ENCODE measurements at places on chromosomes 11 and 22.
A peak's percentile ranks its signal among the peaks of the same experiment; 100 is the strongest.

DNA sequence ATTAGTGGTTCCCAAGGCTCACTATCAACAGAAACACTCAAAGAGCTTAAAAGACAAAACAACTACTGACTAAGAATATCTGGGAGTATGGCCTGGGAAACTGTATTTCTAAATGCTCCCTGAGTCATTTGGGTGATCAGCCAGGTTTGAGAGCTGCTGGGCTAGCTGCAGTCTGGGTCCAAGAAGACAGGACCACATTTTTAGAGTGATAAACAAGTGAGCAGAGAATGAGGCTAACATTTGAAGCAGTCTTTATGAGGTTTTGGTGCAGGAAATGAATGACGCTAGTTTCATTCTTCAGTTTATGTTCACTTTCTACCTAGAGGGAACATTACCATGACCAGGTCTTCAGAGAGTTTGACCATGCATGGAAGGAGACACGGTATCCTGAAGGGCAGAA is 97.7 kb downstream of the TEAD1 start:
- DNase-seq: no peak

DNA sequence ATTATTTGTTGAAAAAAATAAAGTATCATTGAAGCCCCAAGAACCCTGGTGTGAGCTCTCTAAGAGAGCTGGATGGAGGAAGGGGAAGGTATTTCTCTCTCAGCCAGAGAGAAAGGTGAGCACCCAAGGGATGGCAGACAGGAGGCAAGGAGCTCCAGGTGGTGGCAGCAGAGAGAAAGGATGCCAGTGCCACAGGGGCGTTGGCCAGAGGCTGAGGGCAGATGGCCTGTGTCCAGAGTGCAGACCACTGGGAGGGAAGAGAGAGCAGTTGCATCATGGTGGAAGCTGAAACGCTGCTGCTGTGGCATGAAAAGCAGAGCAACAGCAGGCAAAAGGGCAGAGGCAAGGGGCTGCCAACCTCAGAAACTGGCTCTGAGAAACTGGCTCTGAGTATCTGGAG is 8.5 kb downstream of the SPON1 start:
- no peak for DNase-seq

GRCh38 chr22:38927033-38927781 is 30.2 kb upstream of the APOBEC3A start:
- DNase-seq: peak; percentile 90

GRCh38 chr11:68325183-68325906 is 13.0 kb downstream of the LRP5 start:
- no peak for DNase-seq

- no peak for DNase-seq
These were observed 12.4 kb upstream of the TMEM123 start for GRCh38 chr11:102464859-102465500.

- DNase-seq: no peak
These were observed 12.4 kb downstream of the SLC25A17 start for GRCh38 chr22:40806711-40807110.

GRCh38 chr22:22348127-22348814 is 103.7 kb downstream of the VPREB1 start:
- DNase-seq: no peak

- peak; percentile 89 for DNase-seq
These were observed 150.7 kb downstream of the ADAMTS15 start for GRCh38 chr11:130599073-130599654.

DNA sequence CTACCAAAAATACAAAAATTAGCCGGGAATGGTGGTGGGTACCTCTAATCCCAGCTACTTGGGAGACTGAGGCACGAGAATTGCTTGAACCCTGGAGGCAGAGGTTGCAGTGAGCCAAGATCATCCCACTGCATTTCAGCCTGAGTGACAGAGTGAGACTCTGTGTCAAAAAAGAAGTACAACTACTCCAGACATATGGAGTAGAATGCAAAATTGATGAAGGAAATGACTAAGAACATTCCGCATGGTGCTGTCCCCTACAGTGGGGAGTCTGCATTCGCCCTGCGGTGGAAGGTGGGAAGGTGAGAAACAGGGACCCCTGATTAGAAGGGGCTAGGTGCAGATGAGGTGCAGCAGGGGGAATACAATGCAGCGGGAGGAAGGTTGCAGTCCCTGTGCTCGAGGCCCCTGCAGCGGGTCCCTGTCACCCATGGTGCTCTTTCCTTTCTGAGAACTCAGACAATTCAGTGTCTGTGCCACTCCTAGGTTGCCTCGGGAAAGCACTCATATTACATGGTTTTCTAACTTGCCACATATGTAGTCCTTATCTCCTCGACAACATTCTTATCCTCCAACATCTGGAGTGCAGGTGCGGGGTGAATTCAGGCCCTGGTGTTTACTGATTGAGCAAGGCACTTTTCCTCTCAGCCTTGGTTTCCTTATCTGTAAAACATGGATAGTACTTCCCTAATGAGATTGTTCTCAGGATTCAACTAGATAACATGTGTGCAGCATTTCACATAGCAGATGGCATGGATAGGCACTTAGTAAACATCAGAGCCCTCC is 5.2 kb downstream of the POLD4 start:
- DNase-seq: no peak

GRCh38 chr22:46731246-46732040 is 6.6 kb downstream of the CERK start:
- no peak for DNase-seq

DNA sequence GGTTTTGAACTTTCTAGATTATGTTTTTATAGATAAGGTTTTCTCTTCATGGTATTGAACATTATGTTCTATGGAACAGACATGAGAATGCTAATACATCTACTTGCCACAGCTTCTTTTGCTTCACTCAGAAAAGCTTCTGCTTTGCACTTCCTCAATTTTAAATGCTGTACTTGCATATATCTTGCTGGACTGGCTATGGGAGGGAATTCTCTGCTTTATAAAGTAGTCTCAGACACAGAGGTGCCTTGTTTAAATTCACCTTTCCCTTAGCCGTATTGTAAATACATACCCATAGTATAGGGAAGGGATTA is 173.9 kb downstream of the DDX10 start:
- no peak for DNase-seq

DNA sequence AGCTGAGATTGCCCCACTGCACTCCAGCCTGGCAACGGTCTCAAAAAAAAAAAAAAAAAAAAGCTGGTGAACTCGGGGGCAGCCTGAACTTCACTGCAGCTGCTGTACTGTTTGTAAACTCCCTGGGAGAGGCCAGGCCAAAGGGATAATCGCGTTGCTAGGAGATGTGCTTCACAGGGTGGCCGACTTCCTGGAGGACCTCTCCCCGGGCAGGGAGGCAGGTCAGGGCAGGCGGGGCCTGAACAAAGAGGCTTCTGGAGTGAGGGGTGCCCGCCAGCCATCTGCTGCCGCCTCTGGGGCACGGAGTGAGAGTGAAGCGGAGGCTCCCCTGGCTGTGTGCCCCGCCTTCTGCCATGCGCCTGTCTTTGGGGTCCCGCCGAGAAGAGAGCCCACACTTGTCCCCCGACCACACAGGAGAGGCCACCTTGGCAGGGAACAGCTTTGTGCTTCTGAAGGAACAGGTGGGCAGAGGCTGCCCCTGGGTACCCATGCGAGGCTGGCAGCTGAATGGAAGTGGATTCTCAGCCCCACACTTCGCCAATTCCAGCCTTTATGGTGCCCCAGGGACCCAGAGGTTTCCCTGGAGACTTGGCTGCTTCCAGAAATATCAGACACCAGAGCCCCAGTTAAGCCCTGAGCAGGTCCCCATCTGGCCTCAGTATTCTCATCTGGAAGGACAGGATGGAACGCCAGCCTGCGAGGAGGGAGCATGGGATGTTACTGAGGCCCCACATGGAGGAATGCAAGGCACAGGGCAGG is 29.6 kb downstream of the TMEM184B start:
- no peak for DNase-seq

DNA sequence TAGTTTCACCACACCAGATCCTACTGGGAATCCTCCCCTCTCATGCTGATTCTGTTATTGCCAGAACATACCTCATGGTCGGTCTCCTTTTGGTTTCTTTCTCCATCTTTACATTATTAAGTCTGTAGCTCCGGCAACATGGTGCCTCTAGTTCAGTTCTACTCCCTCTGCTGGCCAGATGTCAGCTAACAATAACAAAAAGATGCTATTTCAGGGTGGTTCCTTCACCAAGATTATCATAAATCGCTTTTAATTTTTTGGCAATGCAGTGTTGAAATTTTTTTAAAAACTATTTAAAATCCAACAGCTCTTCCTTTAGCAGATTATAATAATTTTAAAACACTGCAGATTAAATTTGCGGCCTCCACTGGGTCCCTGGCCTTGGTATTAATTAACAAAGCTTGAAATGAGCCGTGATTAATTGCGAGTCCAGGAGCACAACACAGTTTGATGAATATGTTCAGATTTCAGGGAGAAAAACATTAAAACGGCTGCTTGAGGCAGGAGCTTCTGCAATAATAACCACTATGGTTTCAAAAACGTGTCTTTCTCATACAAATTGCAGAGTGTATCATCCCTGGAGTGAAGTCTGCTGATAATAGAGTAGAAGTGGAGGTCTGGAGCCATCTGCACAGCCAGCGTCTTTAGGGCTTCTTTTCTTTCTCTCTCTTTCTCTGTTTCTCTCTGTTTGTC is 492.9 kb upstream of the KIRREL3 start:
- DNase-seq: no peak

GRCh38 chr11:46600194-46600960 is 6.6 kb upstream of the AMBRA1 start:
- DNase-seq: no peak

- DNase-seq: no peak
These were observed 69.7 kb upstream of the ZBED5 start for GRCh38 chr11:10927538-10927937.

DNA sequence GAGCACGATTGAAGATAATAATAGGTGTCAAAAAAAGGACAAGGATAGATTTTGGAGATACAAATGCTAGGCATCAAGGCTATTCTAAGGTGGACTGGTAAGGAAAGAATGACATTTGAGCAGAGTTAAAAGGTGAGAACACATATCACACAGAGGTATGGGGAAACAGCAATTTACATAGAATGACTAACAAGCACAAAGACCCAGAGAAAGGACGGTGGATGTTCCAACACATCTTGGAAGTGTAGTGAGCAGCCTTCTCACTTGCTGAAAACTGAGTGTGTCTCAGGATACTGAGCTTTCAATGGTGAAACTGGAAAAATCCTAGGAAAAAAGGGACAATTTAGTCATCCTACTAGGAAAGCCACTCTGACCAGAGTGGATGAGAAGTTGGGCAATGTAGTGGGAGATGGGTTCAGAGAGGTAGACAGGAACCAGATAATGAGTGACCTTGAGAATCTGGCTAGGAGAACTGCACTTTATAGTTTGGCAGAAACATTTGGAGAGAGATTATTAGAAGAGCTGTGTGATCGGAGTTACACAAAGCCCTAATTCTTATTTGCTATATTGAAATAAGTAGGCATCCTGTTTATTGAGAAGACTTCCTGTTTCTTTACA is 706.0 kb downstream of the KCNA4 start:
- DNase-seq: no peak

- no peak for DNase-seq
These were observed at the start of gene ARRB1 for GRCh38 chr11:75351541-75351790. Gene ARRB1 (minus strand): TSS chr11:75351661. CDS start chr11:75351607, 54 bp downstream.

DNA sequence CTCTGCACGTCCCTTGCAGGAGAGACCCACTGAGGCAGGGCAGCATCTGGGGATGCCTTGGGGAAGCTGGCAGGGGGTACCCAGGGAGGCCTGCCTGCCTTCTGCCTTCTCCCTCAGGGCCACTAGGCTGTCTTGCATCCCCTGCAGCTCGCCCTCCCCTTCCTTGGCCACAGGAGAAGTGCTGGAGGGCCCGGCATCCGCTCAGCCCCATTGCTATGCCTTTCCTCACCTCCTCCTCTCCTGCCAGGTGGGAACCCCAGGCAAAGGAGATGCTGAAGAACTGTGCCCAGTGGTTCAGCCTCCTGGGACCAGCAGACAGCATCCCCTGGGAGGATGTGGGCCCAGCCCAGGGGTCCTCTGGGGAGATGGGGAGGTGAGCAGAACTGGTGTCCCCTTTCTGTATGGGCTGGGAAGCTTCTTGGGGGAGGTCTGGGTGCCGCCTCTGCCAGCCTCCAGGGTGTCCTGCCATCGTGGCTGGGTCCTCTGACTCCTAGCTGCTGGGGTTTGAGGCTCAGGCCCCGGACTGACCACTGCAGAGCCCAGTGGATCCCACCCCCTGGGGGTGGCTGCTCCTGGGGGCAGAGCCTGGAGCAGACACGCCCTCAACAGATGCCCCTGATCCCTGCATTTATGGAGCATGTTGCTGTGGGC is 20.6 kb downstream of the MRGPRG start:
- no peak for DNase-seq

DNA sequence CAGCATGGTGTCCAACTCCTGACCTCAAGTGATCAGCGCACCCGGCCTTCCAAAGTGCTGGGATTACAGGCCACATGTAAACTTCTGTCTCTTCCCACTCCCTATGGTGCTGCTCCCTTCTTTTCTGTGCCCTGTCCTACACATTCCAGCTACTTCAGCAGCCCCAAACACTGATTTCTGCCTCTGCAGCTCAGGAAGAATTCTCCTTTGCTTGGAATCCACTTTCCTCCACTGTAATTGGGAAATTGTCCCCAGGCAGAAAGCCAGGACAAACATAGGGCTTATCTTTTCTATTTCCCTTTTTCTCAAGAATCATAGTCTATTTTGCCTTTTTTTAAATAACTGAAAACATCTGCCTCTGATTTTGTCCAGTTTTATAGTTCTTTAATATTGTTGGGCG is 21.3 kb upstream of the DRG1 start:
- no peak for DNase-seq

GRCh38 chr22:35209203-35209602 is 48.1 kb upstream of the HMGXB4 start:
- DNase-seq: peak; percentile 37

GRCh38 chr22:26632422-26633155 is 10.8 kb downstream of the CRYBA4 start:
- no peak for DNase-seq

- no peak for DNase-seq
These were observed 16.5 kb downstream of the NAP1L4 start for GRCh38 chr11:2975594-2975993.

GRCh38 chr11:66187453-66187852 is 81.0 kb upstream of the RAB1B start:
- no peak for DNase-seq

DNA sequence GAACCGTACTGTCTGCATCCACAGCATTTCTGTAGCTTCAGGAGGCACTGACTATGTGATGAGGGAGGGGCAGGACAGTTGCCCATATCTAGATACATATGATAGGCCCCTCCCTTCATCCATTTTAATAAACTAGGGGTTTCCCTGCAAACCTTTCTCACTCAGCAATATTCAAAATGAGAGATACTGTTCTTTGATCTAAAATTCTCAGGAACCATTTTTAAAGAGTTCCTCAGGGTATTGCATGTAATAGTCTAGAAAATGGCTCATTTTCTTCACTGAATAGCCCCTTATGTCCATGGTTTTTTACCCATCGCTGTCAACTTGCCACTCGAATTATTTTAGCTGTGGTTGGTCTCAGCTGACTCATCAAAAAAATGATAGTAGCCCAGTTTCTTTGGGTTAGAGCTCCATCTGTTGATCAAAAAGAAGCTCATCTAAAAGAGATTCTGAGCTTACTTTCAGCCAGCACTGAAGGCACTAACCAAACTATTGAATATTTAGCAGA is 37.0 kb upstream of the DNAJB7 start:
- DNase-seq: no peak

Measured in lower leg skin (tissue), 4 donors.